Liver (tissue), 10 donors: ENCODE measurements at places on chromosomes 1 and 21.

- peak; percentile 78 for DNase-seq
Observed at GRCh38 chr21:41878831-41879189, 334 bp downstream of the PRDM15 start.

- no peak for DNase-seq
Observed at GRCh38 chr1:17273096-17273495, 24.2 kb downstream of the PADI3 start.

DNA sequence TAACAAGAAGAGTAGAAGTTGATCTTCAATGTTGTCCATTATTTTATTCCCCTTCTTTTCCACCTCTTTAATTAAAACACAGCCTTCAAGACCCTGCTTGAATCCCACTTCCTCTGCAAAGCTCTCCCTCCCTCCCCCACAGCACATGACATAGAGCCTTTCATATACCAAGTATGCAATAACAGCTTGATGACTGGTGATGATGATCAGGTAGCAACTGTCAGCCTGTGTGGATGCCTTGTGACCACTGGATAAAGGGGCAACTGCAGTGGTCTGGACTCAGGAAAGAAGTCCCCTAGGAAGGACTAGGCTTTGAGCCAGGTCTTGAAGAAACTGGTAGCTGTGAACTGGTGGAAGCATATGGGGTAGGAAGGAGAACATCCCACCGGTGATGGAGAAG is 53.8 kb upstream of the PRDX6 start:
- no peak for DNase-seq

DNA sequence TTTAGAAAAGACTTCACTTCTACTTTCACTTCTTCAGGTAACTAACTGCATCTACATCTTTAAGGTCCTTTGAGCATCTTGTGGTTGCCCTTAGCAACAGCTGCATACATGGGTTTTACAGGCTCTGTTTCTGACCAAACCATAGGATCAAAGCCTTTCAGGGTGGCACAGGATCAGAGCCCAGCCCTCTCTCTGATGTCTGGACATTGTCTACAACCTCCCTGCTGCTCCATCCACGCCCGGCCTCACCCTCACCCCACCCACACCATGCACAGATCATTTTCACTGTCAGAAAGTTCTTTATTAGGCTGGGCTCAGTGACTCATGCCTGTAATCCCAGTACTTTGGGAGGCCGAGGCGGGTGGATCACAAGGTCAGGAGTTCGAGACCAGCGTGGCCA is 5.2 kb downstream of the NCF2 start:
- no peak for DNase-seq

DNA sequence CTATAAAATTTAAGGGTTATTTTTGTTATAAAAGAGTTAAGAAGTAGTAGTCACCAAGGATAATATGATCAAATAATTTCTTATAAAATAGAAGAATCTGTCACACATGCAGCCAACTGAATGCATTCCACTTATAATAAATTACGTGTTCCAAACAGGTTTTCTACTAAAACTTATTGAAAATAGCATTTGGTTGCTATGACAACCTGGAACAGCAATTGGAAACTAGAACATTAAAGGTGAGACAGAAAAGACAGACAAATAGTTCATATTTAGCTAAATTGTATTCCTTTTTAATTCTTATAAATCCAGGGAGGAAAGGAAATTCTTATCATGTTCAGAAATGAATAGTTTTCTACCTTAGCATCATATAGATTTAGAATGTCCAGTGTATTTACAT is 9.1 kb upstream of the CHODL start:
- no peak for DNase-seq

DNA sequence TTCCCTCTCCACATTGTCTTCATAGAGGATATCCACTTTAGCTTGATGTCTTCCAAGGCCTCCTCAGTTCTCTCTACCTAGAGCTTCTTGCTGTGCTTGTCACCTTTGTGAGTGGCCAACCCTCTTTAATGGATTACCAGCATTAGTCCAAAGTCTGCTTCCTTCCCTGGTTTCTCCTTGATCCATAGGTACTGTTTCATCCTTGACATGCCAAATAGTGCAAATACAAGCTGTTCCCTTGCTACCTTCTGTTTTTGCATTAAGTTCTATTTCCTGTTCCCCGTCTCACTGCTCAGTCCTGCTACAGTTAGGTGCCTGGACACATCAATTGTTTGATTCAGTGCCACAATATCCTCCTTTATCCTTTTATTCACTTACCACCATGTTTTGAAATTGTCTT is 19.2 kb downstream of the MAST2 start:
- DNase-seq = no peak

GRCh38 chr1:64019818-64020217 is 183.6 kb upstream of the UBE2U start:
- DNase-seq = no peak

DNA sequence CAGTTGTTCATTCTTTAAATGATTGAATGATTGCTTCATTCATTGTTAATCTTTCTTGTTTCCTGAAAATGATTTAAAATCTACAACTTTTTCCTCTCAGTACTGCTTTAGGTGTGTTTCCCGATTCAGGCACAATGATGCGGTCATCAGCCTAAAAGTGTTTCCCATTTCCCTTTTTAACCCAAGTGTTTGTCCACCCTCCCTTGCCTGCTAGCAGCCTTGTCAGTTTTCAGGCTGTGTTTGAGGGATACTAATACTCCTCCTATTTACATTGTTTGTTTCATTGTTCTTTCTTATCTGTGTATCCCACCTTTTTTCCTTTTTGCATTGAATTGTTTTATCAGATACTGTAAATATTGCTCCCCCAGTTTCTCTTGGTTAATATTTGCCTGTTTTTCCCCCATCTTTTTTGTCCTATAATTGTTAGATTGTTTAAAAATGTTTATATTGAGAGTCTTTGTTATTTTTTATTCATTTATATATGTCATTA is 131.1 kb downstream of the KIAA0319L start:
- DNase-seq = no peak

DNA sequence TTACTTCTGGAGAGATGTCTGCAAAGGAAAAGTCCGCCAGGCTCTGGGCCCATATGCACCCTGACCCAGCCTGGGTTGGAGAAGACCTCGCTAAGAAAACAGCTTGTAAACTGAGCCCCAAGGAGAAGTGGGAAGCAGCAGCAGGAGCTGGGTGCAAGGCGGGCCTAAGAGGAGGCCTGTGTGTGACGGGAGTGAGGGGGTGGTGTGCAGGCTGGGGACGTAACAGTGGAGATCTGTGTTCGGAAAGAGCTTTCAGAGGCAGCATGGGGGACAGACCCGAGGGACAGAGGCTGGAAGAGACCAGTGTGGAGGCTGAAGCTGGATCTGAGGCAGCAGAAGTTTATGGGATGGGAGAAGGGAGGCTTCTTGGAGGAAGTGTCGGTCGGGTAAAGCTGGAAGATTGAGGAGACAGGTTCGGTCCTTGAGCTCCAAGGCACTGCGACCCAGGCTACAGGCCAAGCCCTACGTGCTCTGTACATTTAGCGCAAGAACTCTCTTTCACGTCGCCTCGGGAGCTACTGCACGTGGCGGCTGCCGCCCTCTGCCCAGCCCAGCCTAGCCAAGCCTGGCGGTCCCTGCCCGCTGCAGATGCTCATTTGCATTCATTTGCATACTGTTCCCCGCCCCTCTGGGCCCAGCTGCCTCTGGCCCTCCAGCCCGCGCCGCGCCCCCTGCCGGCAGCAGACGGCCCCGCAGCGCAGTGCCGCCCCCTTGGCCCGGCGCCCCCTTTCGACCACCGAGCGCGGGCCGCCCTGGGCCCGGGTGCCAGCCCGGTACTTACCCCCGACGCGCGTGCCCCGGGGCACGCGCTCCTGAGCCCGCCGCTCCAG is 6.3 kb downstream of the HPCA start:
- DNase-seq = no peak

DNA sequence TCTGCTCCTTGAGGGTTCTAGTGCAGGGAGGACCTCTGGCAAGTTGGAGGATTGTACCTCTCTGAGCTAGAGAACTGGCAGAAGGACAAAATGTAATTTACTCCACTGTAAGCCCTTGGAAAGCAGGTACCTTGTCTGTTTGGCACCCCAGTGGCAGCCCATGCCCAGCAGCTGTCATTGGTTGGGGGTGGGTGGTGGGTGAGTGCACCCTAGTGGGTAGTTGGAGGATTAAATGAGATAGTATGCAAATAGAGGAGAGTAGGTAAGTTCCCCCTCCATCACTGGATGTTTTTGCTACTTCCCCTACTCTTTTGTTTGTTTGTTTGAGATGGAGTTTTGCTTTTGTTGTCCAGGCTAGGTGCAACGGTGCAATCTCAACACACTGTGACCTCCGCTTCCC is 69.8 kb downstream of the RYR2 start:
- DNase-seq = no peak

- DNase-seq = no peak
Observed at GRCh38 chr21:35812679-35813078, 247.6 kb downstream of the SETD4 start.

DNA sequence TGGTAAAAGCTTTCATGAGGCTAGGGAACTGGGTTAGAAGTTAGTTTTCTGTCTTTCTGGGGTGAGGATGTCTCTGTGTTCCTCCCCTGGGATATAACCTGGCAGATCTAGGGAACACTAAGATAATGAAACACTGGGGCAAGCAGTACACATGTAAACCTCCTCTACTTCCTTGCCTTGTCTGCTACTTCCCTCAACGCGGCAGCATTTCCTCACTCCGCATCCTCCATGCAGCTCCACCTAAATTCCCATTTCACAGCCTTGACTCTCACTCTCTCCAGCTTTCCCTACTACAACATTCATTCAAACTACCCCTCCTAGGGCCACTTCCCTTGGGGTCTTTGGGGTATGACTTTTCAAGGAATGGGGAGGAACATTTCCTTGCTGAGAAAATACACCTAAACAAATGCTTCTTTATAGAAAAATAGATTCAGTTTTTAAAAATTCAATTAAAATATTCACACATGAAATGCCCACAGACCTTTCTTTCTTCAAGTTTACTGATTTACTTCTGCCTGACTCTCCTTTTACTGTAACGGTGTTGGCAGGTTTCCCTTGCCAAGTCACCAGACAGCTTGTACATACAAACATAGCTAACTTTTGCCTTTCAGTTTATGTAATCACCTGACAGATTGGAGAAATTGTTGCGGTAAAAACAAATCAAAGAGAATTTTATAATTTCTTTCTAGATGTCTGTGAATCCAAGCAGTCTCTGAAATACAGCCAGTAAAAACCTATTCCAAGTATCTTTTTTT is 90.1 kb downstream of the TNFSF18 start:
- DNase-seq = no peak

DNA sequence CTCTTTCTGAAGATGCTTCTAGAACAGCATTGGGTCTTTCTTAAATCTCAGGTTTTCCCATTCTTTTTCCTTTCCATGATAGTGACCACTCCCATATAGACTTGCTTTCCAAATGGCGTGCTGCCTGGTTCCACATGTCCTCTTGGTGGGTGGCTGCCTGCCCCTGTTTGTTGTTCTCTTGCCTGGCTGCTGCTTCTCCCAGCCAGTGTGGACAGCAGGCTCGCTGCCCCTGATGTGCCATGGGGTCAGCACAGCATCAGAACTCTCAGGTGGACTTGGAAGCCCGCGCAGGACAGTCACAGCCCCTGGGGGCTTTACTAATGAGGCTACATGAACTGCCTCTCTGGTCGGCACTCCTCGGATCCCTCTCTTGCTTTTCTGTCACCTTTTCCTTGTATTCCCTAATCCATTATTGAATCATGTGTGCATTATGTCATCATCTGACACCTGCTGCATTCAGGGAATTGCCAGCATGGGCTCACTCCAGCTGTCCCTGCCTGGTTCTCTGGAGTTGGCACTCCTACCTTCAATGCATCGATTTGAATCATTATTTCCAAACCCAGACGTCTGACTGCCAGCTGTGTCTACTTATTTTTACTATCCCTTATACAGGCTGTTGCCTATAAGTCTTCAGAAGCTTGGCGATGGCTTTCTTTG is 100.5 kb upstream of the COA6 start:
- DNase-seq = no peak

- DNase-seq = no peak
Observed at GRCh38 chr21:21085206-21085605, 87.0 kb downstream of the NCAM2 start.

- no peak for DNase-seq
Observed at GRCh38 chr21:34075760-34076660, 2.6 kb downstream of the MRPS6 start.

- no peak for DNase-seq
Observed at GRCh38 chr1:46173361-46173856, 1.5 kb upstream of the TSPAN1 start.

GRCh38 chr1:84643183-84643582 is 47.1 kb downstream of the SSX2IP start:
- no peak for DNase-seq

GRCh38 chr1:184158896-184159681 is 107.6 kb downstream of the TSEN15 start:
- DNase-seq = no peak

GRCh38 chr1:170041423-170042192 is 32.9 kb downstream of the KIFAP3 start:
- DNase-seq = no peak

- no peak for DNase-seq
Observed at GRCh38 chr1:172699111-172699510, 40.2 kb downstream of the FASLG start.

- DNase-seq = no peak
Observed at GRCh38 chr21:42225042-42225441, 6.1 kb downstream of the ABCG1 start.

DNA sequence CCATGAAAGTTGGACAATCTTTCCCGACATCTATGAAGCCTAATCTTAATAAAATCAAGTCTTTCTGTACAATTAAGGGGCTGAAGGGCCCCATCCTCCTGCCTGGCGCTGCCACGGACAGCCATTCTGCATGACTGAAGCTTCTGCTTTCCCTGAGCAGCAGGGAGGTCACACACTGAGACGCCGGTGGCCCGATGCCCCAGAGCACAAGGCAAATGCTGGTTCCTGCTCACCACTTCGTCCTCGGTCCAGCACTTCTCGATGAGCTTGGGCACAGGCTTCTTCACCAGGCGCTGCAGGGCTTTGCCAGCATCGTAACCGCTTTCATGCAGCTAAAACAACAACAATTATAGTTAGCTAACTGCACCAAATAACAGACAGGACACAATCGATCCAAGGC is 147.8 kb downstream of the SLC45A1 start:
- DNase-seq = no peak

GRCh38 chr1:88608139-88608943 is 75.7 kb upstream of the PKN2 start:
- no peak for DNase-seq

DNA sequence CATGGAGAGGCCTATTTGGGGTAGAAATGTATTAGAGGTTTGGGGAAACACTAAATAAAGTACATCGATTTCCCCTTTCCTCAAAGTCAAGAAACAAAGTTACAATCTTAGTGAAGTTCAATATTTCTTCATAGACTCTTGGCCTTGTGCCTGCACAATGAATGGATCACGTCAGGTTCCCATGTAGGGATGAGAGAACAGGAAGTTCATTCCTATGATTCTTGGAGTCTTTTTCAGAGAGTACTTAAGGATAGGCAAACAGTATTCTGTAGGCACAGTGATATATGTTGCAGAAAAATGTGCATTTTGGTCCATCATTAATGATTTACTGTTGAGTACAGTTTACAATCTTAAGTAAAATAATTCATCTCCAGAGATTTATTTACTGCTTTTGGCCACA is 275.5 kb downstream of the RGS7 start:
- DNase-seq = no peak

DNA sequence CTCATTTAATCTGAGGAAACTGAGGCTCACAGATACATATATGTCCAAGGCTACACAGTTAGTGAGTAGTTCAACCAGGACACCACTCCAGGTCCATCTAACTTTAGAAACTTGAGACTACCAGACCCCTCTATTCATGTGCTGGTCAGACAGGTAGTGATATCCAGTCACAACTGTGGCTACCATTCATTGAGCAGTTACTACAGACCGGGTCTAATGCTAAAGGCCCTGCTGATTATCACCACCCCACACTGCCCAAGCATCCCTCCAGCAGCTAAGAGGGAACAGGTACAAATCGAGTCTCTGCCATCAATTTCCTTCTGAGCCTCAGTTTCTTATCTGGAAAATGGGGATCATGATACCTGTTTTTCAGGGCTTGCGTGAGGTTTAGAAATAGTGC is 5.3 kb downstream of the HPCA start:
- DNase-seq = no peak
